ENCODE measurements at places on chromosomes 6 and 20.

- no peak for DNase-seq
Measured at GRCh38 chr6:37982317-37982716, 162.8 kb downstream of the ZFAND3 start.

- no peak for DNase-seq
Measured at GRCh38 chr6:39546731-39547130, 178.5 kb downstream of the KIF6 start.

DNA sequence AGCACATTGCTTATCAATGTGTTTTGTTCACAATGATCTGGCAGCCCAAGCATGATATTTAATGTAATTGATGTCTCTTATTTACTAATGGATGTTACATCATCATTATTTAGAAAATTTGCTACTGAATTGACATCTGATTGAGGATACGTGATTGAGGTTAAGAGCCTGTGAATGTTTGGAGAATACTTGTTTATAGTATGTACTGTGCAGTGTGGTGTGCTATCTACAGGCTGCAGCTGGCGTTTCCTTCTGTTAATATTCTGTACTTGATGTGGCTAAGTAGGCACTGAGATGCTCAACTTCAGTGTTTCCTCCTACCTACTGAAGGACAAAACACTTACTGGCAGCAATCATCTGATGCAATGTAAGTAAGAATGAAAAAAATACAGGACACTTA, 709.6 kb upstream of the FLRT3 start:
- no peak for DNase-seq

DNA sequence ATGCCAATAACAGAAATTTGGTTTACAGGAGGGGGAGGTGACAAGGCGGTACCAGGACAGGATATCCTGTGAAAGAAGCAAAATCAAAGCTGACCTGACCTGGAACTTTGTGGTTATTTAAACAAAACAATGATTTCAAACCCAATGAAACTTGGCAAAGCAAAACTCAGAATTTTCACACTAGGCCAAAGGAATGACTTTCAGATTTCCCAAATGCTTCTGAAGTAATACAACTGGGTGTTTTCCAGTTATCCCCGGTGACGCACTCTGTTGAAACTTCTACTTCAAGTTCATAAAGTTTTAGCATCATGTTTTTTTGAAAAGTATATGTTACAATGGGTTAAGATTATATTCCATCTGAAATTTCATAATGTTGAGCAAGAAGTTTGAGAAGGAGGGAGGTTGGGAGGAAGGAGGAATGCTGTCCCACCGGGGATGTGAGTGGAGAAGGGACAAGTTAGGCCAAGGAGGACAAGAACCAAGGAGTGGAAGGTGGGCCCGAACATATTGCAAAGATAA, 78.1 kb upstream of the TRAF3IP2 start:
- no peak for DNase-seq

DNA sequence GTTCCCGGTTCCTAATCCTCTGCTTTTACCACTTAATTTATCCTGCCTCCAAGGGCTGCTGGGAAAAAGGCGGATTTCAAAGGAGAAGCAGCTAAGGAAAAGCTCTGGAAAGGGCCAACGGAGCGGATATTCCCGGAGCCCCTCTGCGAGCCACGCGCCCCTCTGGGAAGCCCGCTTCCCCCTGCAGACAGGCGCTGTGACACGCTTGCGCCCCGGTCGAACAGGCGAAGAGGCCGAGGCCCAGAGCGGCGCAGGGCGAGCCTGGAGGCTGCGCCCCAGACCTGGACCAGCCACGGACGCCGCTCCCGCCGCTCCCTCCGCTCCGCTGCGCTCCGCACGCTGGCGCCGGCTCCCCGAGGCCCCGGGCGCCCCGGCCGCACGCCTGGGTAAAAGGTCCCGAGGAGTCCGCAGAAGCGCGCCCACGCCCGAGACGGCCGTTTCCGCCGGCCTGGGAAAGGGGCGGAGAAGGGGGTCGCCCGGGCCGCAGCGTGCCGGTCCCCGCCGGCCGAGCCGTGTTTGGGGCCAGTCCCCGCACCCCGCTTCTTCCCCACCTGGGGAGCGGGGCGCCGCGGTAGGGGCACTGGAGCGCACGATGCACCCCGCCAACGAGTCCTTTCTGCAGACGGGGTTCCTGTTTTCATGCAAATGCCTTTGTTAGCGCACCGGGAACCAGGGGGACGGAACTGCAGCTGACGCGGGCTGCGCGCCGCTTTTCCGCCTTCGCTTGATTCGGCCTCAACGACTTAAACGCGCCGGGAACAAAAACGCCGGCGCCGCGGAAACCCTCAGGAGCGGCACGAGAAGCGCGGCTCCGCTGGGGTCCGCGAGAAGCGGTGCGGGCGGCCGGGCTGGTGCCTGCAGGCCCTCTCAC, 91.9 kb upstream of the SIRPA start:
- no peak for DNase-seq

GRCh38 chr6:142195862-142196541, 48.9 kb downstream of the VTA1 start:
- no peak for DNase-seq

DNA sequence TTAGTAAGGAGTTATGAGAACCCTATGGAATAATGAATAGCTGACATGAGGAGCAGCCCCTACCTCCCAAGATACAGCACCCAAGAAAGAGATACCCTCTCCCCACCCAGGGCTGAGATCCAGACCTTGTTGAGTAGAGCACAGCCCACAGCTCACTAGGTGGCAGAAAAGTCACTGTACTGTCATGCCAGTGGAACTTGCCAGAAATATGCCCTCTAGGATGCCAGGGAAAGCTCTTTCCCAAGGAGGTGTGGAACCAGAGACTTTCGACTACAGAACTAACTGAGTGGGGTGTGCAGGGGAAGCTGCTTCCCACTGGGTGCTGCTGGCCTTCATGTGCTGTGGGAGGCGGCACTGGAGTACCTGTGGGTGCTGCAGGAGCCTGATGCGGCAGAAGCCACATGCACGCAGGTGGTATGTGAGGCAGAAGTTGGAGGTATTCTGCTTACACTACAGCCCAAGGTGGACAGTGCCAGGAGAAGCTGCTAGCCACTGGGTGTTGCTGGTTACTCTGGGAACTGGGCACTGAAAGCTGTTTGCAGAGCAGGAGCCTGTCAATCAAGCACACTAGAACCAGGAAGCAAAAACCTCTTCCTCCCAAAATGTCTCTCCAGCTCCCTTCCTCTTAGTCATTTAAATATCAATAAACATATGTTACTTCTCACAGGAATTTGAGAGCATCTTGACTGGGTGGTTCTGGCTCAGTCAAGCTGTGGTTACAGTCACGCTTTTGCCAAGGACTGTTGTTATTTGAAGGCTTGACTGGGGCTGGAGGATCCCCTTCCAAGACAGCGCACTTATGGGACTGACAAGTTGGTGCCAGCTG, 17.8 kb downstream of the ARMC12 start:
- DNase-seq = no peak

DNA sequence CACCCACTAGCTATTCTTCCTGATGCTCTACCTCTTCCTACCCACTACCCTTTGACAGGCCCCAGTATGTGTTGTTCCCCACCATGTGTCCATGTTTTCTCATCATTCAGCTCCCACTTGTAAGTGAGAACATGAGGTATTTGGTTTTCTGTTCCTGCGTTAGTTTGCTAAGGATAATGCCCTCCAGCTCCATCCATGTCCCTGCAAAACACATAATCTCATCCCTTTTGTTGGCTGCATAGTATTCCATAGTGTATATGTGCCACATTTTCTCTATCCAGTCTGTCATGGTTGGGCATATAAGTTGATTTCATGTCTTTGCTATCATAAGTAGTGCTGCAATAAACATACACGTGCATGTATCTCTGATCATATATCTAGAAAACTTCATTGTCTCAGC, 218.3 kb upstream of the STXBP5 start:
- no peak for DNase-seq

DNA sequence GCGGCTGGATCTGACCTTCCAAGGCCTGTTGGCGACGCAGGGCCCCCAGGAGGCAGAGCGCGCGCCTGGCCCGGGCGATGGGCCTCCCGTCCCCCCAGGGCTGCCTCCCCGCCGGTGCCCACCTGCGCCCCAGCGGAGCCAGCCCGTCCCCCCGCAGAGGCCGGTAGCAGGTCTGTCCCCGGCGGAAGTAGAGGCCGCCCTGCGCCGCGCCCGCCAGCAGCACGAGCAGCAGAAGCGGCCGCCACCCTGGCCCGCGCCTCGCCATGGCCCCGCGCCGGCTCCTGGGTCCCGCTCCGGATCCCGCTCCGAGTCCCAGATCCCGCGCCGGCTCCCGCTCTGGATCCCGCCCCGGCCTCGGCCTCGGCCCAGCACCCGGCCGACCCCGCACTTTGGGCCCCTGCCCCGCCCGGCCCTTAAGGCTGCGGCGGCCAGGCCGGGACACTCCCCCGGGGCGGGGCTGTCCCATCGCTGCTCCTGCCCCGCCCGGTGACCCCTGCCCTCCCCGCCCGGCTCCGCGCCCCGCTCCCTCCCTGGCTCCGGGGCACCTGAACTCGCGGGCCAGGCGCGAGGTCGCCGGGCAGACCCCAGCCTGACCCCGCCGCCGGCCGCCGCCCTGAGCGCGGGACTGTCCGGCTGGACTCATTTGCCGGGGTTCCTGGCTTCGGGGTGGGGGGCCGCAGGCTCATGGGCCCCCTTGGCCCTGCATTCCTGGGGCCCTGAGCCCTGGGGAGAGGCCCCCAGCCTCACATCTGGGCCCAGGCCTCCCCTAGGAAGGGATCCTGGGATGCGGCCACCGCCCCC, at the start of gene CTSZ:
CTSZ (minus strand) TSS at position 391 of the 801 bp plus-strand sequence; CDS start at position 265, 126 bp downstream.
- DNase-seq = no peak

GRCh38 chr6:26175428-26176181, 88.4 kb downstream of the HFE start:
- DNase-seq = no peak

All from stimulated activated CD8-positive, alpha-beta memory T cell treated with anti-CD3 and anti-CD28 coated beads, Interleukin-7, amount 100 ng/mL, for 4 hours (primary cell).